ENCODE measurements at places on chromosomes 6 and 20.

DNA sequence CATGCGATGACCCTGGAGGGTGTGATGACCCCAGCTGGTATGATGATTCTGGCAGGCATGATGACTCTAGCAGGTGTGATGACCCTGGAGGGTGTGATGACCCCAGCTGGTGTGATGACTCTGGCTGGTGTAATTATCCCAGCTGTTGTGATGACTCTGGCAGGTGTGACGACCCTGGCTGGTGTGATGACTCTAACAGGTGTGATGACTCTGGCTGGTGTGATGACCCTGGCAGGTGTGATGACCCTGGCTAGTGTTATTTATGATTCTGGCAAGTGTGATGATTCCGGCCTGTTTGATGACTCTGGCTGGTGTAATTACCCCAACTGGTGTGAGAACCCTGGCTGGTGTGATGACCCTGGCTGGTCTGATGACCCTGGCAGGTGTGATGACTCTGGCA, 427.2 kb downstream of the QKI start:
- DNase-seq = no peak

GRCh38 chr20:12058216-12058615, 140.5 kb downstream of the BTBD3 start:
- DNase-seq = no peak

DNA sequence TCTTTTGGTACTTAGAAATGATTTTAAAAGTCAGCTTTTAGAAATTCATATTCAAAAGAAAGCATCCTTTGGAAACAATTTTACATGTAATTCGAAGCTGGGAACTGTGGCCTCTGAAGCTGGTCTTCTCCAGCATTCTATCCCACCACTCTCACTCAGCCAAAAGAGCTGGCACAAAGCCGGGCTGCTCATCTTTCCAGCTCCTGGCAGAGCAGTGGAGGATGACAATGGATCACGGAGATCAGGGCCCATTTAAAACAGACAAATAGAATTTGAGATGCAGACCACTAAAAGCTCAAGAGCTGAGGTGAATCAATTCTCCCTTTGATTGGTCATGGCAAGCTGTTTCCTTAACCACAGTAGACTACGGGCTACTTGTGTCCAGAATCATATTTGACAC, 60.6 kb downstream of the OTOR start:
- no peak for DNase-seq

DNA sequence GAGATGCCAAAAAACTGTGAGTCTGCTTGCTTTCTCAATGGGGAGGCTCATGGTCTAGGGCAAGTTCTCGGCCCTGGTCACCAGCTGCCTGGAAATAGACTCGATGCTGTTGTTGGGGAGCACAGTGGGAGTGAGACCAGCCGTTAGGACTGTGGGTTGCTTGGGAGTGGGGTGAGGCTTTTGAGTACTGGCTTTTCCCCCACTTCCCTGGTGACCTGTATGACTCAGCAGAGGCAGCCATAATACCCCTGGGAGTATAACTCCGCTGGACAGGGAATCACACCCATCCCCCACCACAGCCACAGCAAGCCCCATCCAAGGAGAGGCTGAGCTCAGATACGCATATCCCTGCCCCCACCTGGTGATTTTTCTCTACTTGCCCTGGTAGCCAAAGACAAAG, 48.9 kb upstream of the OGFRL1 start:
- DNase-seq = no peak

DNA sequence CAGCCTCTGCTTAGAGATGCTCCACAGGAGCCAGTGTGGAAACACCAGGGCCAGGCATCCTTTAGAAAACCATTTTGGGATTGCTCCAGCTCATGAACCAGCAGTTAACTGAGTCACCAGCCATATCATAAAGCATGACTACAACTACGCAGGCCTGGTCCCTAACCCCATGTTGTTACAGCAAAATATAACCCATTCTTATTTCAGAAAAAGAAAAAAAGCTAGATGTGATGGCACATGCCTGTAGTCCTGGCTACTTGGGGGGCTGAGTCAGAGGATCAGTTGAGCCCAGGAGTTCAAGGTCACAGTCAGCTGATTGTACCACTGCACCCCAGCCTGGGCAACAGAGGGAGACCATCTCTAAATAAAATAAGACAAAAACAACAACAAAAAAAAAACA, 36.8 kb downstream of the C6orf15 start:
- no peak for DNase-seq

DNA sequence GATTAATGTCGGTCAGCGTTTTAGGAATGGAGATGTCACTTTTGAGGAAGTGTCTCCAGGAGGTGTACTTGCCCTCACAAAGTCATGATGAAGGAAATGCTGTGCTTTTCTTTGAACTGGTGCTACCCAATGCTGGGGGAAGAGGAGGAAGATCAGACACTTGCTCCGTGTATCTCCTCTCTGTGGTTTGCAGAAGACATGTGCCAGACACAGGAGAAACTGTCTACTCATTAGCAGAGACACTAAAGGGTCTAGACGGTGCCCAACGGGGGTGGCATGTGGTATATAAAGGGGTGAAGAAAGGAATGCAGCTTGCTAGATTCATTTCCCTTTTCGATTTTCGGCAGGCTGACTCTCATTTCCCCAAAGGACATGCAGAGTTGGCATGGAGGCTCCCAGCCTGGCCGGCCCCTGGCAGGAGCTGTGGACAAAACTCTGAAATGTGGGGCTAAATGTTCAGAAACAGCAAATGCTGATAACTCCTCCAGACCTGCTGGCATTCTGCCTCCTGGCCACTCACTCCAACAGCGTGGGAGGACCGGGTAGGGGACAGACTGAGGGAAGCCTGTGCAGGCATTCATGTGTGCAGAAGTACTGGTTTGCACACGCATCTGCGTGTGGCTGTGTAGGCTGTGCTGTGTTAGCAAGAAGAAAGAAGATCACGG, 59.6 kb upstream of the QKI start:
- no peak for DNase-seq

GRCh38 chr6:13431861-13432465, 55.4 kb downstream of the GFOD1 start:
- DNase-seq = no peak

DNA sequence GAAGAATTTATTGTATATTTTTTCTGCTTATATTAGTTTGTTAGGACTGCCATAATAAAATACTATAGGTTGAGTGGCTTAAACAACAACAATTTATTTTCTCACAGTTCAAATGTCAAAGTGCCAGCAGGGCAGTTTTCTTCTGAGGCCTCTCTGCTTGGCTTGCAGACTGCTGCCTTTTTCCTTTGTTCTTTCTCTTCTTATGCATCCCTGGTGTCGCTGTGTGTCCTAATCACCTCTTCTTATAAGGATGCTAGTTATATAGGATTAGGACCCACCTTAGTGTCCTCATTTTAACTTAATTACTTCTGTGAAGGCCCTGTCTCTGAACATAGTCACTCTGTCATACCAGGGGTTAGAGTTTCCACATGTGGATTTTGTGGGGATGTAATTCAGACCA, 354.4 kb downstream of the NKAIN2 start:
- DNase-seq = no peak

DNA sequence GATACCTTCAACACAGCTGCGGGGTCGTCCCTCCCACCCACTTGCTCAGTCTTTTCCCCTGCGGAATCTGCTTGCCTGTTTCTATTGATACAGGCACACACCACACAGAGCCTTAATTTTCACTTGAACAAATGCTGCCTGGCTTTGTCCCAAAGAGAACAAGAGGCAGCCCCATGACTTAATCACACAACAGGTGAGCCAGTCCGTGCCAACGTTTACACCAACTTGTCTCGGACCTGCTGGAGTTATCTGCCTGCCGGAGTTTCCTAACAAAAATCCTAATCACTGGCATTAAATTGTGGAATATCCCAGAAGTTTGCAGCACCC, 186.8 kb upstream of the RREB1 start:
- no peak for DNase-seq

- no peak for DNase-seq
Measured at GRCh38 chr6:109513571-109514071, 30.6 kb upstream of the ZBTB24 start.

DNA sequence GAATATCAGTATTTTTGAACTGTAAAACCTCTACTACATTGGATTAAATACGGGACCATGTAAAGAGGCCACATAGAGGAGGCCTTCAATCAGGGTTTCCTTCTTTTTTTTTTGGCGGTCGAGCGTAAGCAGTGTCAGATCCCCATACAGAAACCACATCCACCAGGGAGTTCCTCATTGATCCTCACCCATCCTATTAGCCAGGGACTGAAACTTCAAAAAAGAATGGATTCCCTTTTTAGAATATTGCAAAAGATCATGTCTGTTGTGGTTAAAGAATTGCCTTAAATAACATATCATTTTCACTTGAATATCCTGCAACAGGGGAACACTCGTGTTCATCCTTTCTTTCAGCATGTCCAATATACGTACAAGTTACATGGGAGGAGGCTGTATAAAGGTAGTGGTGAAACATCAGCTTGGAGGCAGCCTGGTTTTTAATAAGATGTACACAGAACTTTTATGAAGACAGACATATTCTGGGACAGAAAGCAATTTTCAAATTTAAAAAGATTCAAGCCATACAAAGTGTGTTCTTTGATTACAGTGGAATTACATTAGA, 96.1 kb downstream of the PPP1R14C start:
- no peak for DNase-seq

DNA sequence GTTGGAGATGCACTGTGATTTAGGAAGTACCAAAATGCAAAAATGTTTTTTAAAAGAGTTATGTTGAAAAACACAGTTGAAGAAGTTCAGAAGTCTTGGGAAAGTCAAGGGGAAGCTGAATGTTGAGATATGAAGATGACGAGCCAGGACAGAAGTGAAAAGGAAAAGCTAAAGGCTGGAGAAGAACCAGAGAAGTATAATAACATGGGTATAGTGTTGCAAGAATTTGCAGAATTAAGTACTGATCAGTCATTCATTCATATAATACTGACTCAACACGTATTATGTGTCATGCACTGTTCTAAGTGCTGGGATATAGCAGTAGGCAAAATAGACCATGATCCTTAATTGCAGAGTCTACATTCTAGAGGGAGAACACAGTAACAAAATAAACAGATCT, 432.8 kb downstream of the CDC5L start:
- no peak for DNase-seq

DNA sequence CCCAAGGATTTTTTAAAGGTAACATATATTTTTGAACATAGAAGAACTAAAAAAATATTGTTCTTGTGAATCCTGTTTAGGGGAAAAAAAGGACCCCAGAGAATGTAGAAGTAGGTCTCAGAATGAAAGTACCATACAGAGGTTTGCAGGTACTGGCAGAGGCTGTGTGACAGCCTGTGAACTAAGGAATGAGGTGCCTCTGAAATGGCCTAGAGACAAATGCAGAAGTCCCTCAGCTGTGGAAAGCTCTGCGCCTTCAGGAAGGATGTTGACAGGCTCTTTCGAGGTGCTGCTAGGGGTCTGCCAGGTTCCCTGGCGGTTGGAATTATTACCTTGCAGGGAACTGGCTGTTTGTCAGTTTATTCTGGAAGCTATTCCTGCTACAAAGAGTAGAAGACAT, 8.6 kb upstream of the TUBB2B start:
- DNase-seq = no peak

DNA sequence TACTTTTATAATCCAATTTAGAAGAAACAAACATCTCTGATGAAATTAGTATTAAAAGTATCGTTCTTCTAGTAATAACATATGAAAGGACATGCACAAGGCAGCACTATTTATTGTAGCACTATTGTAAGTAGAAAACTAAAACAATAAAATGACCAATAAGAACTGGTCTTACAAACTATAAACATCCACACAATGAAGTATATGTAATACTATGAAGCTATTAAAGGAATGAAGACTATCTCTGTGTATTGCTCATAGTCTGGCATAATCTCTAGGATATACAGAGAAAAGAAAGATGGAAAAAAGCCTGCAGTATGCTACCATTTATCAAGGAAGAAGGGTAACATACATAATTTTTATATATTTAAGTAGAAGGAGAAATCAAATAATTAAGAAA, 16.7 kb downstream of the LCA5 start:
- DNase-seq = no peak

DNA sequence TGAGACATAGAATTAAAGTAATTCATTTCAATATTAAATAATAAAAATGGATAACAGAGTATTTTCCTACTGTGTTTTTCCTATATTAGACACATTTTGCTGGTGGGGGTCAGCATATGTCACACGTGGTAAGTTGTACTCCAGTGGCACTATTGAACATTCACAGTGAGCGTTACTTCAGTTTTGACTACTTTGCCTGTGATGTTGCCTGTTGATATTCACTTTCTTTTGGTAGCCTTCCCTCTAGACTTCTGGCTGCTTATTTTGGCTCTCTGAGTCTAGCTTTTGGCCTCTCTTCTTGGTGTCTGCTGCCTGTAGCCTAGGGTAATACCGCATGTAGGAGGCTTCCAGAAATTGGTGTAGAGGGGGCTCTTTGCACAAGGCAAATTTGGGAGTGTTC, 64.4 kb upstream of the TFB1M start:
- DNase-seq = no peak

GRCh38 chr6:45786355-45786781, 229.3 kb downstream of the CLIC5 start:
- DNase-seq = no peak

- no peak for DNase-seq
Measured at GRCh38 chr6:87344731-87345130, at the start of gene C6orf163. TSS of gene C6orf163 (plus strand) at chr6:87344813. CDS start at chr6:87345100, 287 bp downstream.

DNA sequence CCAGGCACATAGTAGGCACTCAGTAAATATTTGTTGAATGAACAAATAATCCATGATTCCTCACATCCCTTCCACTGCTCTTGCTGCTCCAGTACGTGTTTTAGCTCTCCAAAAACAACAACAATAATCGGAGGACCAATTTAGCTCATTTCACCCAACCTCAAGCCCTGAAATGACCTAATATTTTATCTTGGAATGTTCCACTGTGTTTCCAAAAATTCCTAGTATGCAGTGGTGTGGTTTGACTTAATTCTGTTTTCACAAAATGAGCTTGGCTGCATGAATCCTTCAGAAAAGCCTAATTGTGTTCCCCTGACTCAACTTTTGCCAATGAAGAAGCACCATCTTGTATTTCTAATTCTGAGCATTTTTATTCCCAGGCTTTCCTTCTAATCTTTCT, 168.0 kb upstream of the PHACTR1 start:
- no peak for DNase-seq

- no peak for DNase-seq
Measured at GRCh38 chr6:95321126-95321525, 256.2 kb upstream of the MANEA start.

DNA sequence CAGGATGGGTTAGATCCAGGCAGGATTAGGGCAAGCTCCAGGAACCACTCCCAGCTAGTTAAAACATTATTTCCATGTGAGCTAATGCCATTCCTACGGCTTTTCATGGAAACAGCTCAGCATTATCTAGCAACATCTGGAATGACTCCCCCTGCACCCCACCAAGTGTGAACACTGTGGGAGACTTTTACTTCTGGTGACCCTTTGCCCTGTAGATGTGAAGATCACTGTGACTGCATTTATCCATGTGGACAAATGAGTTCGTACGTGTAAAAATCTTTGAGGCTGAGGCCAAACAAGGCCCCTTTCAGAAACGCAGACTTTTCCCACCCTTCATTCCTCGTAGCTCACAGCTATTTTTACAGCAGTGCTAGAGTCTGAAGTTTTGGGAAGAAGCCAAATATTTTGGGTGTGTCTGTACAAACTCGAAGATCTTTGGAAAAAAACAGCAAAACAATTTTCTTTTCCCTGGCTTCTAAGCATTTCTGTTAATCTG, 221.8 kb upstream of the SOX4 start:
- no peak for DNase-seq

GRCh38 chr6:137486416-137486815, 7.8 kb downstream of the OLIG3 start:
- no peak for DNase-seq

GRCh38 chr6:73657201-73657600, 3.4 kb upstream of the SLC17A5 start:
- no peak for DNase-seq

Data from uterus (tissue), 4 donors.